Activated CD8-positive, alpha-beta memory T cell treated with anti-CD3 and anti-CD28 coated beads, Interleukin-2, amount 10 ng/mL, durations not matched to agents 7 days and 5 days (primary cell): ENCODE measurements at places on chromosomes 3 and 15. TPM values are rescaled to one million over a fixed set of nuclear protein-coding genes. Genes with fewer than 3 reads are reported as not detected.

GRCh38 chr3:47456984-47457383 is 18.8 kb downstream of the SCAP start:
- DNase-seq, result no peak

The PRKAR2A gene
- total RNA-seq, result 33.0 TPM

GRCh38 chr15:73558529-73558928 is 74.7 kb downstream of the NPTN start:
- no peak for DNase-seq

- DNase-seq, result no peak
Measured at GRCh38 chr3:70224337-70224736, 88.1 kb downstream of the MDFIC2 start.

The ASB14 gene
- not detected for total RNA-seq

The DOCK3 gene
- 3.4 TPM for total RNA-seq

DNA sequence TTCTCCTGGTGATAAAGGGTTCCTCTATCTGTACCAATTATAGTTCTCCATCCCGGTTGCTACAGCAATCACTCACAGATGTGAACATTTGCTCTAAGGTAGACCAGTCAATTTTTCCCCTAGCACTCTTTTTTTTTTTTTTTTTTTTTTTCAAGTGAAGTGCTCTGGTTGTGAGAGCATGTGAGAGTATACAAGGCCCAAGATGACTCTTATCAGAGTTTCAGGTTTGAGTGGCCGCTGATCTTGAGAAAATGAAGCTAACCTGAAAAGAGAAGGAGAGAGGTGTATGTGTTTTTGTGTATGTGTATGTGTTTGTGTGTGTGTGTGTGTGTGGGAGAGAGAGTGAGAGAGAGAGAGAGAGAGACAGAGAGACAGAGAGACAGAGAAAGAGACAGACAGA is 44.4 kb upstream of the OTOL1 start:
- DNase-seq, result no peak
